Daoy (cell line): ENCODE measurements at places on chromosomes 2 and 18. TPM values are rescaled to one million over a fixed set of nuclear protein-coding genes. Genes with fewer than 3 reads are reported as not detected.

- DNase-seq, result peak; percentile 82
Measured at GRCh38 chr2:24049485-24050021, at the start of gene FKBP1B. Gene FKBP1B, plus strand, starts transcription at chr2:24049741. Its CDS starts 109 bp downstream, at chr2:24049850.

- DNase-seq, result no peak
Measured at GRCh38 chr2:33008716-33009115, 62.0 kb downstream of the LTBP1 start.

GRCh38 chr18:6722690-6723089, 6.8 kb upstream of the ARHGAP28 start:
- no peak for DNase-seq

- DNase-seq, result no peak
Measured at GRCh38 chr2:157782057-157782845, 93.9 kb downstream of the ACVR1 start.

GRCh38 chr2:44254023-44254422, 21.3 kb upstream of the SLC3A1 start:
- no peak for DNase-seq

DNA sequence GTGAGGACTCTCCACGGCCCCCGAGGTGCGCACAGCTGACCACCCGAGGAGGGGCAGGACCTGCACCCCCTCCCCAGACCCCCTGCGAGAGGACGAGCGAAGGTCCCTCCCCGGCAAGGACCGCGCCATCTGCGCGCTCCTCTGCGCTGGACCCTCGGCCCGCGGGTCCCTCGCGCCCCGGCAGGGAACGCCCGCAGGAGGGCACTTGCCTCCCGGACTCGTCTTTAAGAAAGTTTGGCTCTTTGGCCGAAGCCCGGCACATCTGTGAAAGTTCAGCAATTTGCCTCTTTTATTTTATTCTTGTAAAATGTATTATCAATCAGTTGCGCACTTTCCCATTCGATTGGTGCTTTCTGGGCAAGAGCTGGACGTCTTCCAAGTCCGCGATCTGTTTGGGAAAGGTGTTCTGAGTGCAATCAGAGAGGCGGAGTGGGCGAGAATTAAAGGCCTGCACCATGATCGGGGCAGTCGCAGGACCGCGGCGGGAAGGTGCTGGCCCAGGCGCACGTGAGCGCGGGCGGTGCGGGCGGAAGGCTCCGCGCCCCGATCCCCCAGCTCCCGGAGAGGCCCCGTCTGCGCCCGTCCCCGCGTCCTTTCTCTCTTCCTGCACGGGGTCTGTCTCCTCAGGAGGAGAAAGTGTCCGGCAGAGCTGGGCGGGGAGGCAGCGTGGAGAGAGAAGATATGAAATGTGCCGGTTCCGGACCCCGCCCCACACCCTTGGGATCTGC, 1.6 kb upstream of the ALKAL2 start:
- peak; percentile 51 for DNase-seq

- DNase-seq, result no peak
Measured at GRCh38 chr2:88930659-88931058, 239.2 kb downstream of the RPIA start.

- no peak for DNase-seq
Measured at GRCh38 chr2:44930274-44931197, 11.0 kb upstream of the SIX3 start.

The CCL20 gene
- total RNA-seq, result 3.8 and 4.0 TPM in 2 replicates

The ABHD3 gene
- 9.0 and 11.1 TPM in 2 replicates for total RNA-seq
